Activated CD4-positive, CD25-positive, alpha-beta regulatory T cell (primary cell): ENCODE measurements at places on chromosomes 12 and 14.

GRCh38 chr12:124548854-124549378 is 18.5 kb downstream of the NCOR2 start:
- no peak for DNase-seq

DNA sequence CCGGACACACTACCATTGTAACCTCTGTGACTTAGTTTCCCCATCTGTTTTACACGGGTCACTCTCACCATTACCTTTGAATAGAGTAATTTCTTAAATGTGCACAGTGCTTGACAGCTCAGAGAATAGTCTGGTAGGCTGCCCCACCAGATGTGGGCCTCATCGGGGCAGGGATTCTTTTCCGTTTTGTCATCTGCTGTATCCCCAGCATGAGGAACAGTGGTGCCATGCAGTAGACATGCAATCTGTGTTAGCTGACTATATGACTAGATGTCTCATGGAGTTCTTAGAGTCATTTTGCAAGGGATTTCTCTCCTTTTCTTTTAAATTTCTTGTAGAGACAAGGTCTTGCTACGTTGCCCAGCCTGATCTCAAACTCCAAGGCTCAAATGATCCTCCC is 44.9 kb upstream of the PLEKHG3 start:
- DNase-seq: no peak

GRCh38 chr12:62717643-62718042 is 217.3 kb downstream of the PPM1H start:
- DNase-seq: no peak

- DNase-seq: no peak
These were observed 45.8 kb downstream of the SLCO1C1 start for GRCh38 chr12:20740972-20741371.

DNA sequence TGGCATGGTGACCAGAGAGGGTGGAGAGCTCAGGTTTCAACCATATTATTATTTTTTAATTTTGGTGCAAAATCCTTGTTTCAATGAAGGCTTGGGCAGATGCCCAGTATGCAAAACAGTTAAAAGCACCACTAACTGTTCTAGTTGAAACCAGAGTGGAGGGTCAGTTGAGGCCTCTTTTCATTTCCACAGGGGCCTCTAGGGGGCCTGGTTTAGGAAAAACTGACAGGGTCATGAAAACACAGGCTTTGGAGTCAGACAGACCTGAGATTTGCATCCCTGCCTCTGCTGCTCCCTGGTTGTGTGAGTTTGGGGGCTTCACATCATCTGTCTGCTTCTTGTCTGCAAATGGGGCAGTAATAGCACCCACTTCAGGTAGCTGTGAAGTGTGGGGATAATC is 3.3 kb upstream of the RPH3A start:
- no peak for DNase-seq

GRCh38 chr12:97936165-97936564 is 473.6 kb downstream of the RMST start:
- DNase-seq: no peak

GRCh38 chr14:28242895-28243294 is 523.7 kb upstream of the FOXG1 start:
- DNase-seq: no peak

GRCh38 chr12:88977115-88977514 is 375.2 kb downstream of the DUSP6 start:
- DNase-seq: no peak

DNA sequence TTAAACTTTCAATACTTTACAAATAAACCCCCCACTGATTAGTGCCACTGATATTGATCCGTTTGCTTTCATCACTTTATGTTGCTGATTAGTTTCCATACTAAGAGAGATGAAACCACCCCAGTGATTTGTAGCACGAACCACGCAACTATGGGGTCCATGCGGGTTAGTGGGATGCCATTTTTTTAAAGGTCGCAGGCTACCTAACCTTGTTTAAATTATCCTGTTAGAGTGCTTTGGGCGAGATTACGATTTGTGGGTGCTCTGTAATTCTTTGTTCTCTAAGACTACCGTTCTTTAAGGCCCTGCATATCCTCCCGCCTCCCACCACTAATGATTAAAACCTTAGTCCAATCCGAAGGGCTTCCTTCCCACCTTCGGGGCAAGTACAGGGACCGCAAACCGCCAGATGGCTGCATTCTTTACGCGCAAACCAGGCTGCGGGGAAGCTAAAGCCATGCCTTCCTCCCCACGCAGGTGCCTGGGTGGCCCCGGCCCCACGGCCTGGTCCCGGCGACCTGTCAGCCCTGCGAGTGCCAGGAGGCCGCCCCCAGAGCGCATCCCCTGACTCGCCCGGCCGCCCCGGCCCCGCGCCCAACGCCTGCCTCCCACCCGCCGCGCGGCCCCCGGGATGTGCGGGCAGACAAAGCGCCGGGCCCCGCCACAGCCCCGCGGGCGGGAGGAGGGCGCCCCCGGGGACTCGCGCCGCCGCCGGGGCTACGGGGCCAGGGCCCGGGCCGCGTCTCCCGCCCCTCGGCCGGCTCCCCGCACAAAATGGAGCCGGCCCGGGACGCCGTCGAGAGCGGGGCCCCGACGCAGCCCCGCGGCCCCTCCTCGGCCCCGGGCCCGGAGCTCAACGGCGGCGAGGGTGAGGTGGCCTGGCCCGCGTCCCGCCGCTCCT is 759 bp downstream of the NFYB start:
- peak; percentile 21 for DNase-seq

DNA sequence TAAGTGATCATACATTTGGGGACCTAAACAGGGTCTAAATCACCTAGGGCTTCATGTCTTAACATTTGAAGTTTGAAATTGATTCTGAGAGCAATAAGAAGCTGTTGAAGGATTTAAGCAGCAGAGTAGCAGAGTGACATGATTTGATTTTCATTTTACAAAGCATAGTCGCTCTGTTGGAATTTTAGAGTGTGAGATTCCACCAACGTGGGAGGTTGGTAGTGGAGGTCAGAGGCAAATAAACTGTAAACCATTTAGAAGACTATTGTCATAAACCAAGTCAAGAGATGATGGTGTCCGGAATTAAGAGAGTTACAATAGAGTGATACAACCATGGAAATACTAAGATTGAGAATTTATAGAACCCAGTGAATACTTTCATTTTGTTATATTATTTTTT is 52.7 kb upstream of the ZDHHC17 start:
- no peak for DNase-seq

- no peak for DNase-seq
These were observed 70.3 kb upstream of the MBIP start for GRCh38 chr14:36390718-36391117.

DNA sequence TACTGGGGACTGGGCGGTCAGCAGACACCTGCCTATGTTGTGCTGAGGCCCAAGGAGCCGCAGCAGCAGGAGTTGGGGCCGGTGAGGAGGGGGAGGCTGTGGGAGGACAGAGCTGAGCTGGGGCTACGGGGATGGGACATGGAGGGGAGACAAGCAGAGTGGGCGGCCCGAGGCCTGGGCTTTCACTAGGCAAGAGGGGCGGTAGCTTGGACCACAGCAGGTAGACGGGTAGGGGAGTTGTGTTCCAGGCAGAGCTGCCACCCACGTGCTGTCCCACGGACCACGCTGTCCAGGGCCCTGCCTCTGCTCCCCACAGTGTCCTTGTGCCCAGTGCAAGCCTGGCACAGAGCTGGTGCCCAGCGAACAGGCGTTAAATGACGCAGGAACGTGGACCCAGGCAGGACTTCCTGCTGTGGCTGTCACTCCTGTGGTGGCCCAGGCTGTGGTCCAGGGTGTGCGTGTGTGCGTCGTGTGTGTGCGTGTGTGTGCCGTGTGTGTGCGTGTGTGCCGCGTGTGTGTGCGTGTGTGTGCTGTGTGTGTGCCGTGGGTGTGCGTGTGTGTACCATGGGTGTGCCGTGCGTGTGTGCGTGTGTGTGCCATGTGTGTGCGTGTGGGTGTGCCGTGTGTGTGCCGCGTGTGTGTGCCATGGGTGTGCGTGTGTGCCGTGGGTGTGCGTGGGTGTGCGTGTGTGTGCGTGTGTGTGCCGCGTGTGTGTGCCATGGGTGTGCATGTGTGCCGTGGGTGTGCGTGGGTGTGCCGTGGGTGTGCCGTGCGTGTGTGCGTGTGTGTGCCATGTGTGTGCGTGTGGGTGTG is 6.8 kb downstream of the CEP170B start:
- DNase-seq: no peak
